Brain pericyte (primary cell): ENCODE measurements at places on chromosomes 6 and 20.

DNA sequence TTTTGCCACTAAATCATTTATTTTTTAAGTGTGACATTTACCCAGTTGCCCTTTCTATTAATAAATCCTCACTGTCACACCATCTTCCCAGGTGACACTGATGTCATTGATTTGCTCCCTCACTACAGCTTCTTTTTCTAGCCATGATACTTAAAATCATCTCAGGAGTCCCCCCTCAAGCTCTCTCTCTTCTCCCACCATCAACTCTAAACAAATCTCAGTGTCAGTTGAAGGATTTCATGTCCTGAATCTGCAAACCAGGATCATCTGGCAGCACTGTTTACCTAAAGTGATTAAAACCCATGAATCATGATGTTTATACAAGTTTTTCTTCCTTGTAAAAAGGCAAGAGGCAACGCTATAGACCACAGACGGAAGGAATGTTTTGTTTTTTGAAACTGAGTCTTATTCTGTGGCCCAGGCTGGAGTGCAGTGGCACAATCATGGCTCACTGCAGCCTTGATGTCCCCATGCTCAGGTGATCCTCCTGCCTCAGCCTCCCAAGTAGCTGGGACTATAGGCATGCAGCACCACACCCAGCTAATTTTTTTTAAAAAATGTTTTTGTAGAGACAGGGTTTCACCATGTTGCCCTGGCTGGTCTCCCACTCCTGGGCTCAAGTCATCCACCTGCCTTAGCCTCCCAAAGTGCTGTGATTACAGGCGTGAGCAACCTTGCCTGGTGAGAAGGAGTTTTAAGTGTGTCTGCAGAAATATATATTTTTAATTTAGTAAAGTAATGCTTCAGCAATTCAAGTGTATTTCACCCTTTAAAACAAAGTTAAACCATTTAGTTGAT is 30.1 kb upstream of the SH3BGRL2 start:
- peak; percentile 60 for DNase-seq

DNA sequence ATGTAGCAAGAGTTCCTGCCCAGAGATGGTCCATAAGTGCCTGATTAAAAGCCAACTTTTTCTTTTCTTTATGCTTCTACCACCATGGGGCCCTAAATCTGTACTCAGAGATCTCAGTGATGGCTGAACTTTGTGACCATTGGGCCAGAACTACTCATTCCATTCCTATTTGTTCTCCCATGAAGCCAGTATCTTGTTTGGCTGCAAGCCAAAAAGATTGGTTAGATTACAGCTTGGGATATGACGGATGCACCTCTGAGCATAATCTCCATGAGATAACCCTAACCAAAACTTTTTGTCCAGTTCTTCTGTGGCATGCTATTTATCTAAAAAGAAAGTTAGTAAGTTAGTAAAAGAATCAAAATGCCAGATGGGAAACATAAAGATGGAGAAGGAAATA is 72.2 kb downstream of the PLCB4 start:
- no peak for DNase-seq

DNA sequence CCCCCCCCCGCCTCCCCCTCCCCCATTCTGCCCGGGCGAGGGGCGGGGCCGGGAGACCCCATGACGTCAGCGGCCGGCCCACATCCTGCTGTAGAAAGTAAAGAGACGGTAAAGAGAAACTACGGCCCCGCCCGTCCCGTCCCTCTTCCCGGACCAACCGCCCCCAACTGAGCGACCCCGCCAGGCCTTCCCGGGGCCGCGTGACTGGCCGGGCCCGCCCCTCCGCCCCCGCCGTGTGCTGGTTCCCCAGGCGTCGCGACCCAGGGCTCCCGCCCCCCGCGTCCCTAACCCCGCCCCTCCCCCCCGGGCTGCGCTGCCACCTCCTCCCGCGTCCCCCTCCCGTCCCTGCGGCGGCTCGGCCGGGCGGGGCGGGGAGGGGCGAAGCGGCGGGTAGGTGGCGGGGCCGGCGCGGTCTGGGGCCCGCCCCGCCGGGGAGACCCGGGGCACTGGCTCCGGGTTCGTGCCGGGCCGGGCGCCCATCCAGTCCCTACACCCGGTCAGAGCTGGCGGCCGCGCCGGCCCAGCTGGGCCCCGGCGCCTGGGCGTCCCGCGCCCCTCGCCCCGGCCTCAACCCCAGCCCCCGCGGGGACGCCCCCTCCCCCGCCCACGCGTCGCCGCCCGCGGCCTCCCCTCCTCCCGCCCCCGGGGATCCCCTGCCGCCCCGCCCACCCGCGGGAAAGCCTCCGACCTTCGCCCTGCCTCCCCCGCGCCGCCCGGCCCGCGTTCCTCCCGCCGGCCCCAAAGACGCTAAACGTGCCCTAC is 655 bp upstream of the HIVEP1 start:
- peak; percentile 77 for DNase-seq

- DNase-seq, result no peak
Measured at GRCh38 chr6:139337830-139338229, 36.6 kb downstream of the CITED2 start.

GRCh38 chr6:16816891-16817290 is 55.6 kb upstream of the ATXN1 start:
- DNase-seq, result no peak

DNA sequence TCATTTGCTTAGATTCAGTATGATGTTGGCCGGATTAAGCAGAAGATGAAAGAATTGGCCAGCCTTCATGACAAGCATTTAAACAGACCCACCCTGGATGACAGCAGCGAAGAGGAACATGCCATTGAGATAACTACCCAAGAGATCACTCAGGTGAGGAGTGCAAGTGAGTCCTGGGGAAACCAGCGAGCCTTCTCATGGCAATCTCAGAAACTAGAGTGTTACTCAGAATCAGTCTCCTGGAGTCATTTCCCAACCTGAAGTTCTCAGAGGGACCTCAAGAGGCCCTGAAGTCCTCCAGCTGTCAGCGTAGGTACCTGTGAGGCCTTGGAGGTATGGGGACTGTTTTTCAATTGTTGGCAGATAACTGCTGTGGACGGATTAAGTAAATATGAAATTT is 16.9 kb downstream of the STX16 start:
- DNase-seq, result no peak

DNA sequence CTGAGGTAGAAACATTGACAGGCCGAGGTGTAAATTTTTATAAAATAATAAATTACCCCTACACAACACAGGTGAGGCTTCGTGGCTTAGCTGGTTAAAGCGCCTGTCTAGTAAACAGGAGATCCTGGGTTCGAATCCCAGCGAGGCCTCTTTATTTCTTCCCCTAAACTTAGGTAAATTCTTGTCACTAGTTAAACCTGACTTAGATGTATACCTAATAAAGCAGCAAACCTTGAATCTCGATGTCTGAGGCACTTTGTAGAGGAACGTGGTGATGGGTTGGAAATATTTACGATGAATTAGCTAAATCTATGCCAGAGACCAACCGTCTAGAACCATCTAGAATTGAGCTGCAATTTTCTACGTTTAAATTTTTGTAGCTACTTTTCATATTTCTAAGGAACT is 185.6 kb downstream of the OR2B2 start:
- no peak for DNase-seq

DNA sequence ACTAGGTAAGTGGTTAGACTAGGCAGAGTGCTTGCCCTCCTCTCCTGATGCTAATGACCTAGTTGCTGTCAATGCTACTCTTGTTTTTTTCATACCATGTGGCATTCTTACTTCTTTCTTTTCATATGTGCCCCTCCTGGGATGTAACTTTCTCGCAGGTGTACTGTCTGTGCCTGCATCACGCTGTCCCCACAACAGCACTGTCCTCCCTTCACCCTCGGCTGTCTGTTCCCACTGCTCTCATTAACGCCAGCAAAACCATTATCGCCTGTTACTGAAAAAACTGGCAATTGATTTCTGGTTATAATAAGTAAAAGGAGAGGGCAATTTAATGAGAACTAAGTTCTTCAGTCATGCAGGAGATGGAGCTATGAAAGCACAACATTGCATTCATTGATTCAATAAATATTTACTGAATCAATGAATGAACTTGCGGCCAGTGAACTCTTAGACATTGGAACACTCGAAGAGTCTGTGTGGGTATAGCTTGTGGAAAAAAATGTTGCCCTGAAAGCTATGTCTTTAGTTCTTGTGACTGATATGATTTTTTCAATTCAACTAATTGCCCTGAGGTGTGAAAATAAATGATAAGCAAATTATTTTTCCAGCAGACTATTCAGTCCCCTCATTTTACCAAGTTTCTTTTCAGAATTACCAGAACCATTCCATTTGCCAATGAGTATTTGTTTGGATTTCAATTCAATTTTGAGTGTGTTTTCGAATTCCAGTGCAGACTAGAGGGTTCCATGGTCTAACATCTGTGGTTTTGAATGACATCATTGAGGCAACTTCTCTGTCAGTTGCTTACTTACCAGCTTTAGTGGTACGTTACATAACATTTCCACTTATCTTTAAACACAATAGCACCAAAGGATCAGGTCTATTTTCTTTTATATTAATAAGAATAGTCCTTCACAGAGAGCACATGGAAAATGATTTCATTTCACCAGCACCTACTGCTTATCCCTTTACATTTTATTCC is 2.1 kb downstream of the SLC17A4 start:
- no peak for DNase-seq

DNA sequence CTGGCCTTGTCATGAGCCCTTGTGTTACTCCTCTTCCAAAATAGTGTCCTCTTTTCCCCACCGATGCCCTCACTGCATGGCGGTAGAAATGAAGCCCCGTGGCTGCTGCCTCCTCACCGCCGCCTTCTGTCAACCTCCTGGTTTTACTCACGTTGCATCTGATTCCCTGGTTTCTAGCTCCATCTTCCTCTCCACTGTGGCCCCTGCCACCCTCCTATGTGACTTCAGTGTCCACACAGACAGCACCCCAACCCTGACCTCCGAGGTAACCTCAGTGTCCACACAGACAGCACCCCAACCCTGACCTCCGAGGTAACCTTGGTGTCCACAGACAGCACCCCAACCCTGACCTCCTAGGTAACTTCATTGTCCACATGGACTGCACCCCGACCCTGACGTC is 122.8 kb upstream of the THBS2 start:
- no peak for DNase-seq

- DNase-seq, result no peak
Measured at GRCh38 chr6:29651413-29652197, 5.3 kb upstream of the MOG start.

DNA sequence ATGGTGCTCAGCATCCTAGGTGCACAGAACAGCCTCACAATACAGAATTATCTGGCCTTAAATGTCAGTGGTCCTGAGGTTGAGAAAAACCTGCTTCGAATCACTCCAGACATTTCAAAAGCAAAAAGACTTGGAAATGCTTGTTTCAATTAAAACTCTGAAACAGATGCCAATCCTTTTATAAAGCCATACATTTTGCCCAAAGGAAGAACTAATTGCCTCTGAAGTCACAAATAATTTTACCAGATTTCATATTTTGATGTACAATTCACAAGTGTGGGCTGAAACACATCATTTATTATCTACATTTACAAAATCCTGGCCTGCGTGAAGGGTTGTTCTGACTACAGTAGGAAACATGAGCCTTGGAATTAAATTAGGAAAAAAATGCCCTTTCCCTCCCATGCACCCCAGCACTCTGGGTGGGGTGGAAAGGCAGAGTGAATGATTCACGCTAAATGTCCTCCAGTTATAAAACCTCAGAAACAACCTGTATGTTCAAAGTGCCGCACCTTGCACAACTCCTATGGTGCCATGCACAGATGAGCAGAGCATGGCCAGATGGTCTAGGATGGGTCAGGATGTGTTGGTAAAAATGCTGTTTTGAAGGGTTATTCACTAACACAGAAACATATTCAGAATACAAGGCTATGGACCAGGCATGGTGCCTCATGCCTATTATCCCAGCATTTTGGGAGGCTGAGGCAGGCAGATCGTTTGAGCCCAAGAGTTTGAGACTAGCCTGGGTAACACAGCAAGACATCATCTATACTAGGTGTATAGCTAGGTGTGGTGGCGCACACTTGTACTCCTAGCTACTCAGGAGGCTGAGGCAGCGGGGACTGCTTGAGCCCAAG is 87.0 kb downstream of the ZMYND8 start:
- DNase-seq, result no peak

- no peak for DNase-seq
Measured at GRCh38 chr6:17415321-17415720, 21.9 kb downstream of the CAP2 start.

GRCh38 chr20:59571551-59572314 is 32.6 kb upstream of the PHACTR3 start:
- no peak for DNase-seq

DNA sequence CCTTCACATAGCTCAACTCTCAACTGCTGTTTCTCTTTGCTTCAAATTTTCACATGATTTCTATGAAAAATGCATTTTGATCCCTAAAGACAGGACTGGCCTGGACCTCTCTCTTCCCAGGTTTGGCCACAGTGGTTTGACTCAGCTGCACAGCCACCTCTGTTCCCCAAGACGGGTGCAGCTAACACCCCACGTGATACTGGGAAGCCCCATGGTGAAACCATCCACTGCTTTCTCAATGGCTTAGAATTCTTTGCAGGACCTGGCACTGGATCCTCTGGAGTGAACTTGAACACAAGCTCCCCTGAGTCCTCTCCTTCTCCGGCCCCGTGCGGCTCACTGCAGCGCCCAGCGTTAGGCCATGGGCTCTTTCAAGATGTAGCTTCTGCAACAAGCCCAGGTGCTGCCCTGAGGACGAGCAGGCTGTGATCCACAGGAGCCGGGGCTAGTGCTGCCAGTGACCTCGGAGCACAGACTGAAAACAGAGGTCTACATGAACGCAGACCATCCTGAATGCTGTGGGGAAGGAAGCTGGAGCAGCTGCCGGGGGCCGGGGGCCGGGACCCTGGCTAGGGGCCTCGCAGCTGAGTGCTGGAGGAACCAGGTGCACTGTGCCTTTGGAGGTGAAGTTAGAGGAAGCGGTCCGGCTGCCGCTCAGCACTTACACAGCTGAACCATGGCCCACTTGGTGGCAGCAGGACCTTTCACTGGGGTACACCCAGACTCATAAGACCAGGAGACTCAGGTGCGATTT is 58.8 kb upstream of the MPC1 start:
- no peak for DNase-seq

DNA sequence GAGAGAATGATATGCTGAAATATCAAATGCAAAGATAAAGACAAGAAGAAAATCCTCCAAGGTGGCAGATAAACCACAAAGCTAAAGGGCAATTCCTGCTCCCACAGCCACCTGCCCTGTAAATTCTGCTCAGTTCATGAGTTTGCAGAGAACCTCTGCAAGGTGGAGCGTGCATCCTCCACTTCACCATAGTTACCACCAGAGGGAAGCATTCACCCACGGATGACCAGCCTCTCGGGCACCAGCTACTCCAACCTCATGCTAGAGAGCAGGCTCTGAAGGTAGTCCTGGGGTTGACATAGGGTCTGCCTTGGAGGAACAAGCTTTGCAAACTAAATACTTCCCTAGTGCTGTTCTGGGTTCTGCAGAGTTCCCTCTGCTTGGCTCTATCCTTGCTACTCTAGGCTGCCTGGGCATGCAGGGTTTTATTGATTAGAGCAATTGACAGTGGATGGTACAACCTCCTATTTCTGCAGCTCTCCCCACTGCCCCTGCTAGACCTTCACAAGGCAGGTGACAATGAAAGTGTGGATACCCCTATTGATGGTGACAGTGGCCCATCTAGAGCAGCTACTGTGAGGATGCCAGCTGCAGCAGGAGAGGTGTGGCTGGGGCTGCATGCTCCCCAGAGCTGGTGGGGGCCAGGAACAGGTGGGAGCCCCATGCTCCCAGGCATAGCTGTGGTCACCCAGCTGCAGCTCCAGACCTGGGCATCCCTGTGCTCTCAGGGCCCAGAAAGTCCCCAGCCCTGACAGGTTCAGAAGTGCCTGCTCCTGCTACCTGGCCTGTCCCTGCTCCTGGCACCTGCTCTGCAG is 51.1 kb downstream of the GGTLC1 start:
- no peak for DNase-seq
